ENCODE measurements at places on chromosomes 1 and 21.

GRCh38 chr1:55483523-55483922 is 268.4 kb upstream of the USP24 start:
- DNase-seq, result no peak

DNA sequence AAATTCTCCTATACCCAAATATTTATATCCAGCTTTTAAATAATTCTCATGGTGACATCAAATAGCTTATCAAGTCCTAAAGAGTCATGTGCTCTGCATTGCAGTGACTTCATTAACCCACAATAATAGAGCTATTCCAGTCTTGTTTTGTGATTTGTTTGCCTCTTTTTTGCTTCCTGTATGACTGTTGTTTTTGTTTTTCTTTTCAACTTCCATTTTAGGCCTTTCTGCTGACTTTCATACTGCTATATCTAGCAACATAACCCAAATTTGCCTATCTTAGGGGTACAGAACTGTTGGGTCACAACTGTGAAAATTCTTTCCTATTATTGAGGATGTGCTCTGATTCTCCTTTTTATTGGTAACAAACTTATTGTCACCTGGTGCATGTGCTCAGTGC is 30.3 kb downstream of the SPATA17 start:
- no peak for DNase-seq

DNA sequence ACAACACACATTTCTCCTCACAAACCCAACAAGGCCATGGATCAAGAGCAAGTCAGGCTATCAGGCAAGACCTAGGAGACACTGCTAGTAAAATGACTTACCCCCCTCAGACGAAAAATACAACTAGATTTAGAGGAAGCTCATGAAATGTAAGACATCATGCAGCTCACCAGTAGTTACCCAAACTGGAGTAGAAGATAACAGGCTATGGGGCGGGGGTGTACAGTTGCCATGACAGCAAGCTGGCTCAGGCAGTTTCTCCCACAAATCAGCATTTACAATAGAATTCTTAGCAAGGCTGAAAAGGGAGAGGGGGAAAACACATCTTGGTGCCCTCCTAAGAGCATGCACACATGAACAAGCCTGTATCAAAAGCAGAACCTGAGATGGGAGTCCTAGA is 13.9 kb downstream of the TPM3 start:
- no peak for DNase-seq

GRCh38 chr1:204087181-204087892 is 14.4 kb downstream of the SOX13 start:
- no peak for DNase-seq

DNA sequence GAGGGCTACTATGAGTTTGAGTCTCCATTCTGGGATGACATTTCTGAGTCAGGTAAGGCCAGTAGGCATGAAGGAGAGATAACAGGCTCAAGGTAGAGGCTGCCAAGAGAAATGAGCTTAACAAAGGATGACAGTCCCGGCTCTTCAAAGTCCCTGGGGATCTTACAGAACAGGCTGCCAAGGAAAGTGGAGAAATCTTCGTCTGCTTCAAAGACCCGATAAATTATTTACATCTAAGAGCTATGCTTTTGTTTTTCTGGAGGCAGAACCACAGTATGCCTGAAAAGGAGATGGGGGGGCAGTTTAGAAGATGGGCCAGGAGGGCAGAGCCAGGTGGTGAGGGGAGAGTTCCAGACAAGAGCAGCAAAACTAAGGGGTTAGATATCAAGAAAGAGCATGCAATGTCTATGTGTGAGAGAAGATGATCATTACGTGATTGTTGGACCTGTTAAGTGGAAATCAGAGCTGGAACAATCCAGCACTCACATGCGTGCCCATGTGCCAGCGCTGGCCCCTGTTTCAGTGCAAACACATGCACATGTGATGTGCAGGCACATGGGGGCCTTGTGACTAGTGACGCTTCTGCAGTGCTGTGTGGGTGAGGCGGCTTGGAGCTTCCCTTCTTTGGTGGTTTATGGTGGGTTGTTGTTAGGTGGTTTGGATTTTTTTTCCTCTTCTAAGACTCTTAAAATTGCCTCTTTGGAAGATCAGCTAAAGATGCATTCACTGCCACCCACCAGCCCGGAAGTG is 25.7 kb downstream of the CAMK1G start:
- DNase-seq, result no peak

DNA sequence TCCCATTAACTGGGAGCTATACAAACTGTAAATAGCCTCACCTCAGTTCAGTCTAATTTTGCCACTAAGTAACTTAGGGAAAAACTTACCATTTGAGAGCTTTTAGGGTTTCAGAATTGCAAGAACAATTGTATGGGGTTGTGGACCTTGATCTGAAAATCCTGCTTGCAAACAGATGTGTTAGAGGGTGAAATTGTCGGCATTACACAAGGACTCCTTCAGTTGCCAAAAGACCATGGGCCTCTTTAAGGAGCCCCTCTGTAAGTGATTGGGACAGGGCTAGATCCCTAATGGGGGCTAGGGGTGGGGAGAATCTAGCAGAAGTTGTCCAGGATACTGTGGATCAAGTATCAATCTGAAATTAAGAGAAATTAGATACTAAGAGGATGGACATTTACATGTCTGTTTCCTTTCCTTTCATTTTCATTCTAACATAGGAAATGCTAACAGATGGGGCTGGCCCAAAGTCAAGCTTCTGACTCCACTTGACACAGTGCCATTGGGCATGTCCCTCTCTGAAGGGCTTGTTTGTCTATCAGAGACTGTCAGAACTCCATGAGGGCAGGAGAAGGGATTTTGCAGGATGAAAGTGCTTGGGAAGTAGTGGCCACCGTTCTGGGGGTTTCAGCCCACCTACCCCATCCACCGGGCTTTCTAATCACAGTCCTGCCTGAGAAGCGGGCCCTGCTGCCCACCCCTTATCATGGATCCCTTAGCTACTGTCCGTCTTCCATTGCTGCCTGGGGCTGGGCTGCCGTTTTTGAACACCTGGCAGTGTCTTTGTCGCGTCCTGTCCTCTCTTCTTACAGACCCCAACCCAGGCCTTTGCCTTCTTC is 54.7 kb downstream of the STUM start:
- no peak for DNase-seq
